ENCODE measurements at places on chromosomes 4 and X.

- DNase-seq = no peak
These were observed 166.1 kb downstream of the LRBA start for GRCh38 chr4:150849016-150849415.

- no peak for DNase-seq
These were observed 11.1 kb upstream of the MGST2 start for GRCh38 chr4:139654516-139654915.

GRCh38 chrX:40938423-40938822, 146.8 kb upstream of the USP9X start:
- peak; percentile 21 for DNase-seq

DNA sequence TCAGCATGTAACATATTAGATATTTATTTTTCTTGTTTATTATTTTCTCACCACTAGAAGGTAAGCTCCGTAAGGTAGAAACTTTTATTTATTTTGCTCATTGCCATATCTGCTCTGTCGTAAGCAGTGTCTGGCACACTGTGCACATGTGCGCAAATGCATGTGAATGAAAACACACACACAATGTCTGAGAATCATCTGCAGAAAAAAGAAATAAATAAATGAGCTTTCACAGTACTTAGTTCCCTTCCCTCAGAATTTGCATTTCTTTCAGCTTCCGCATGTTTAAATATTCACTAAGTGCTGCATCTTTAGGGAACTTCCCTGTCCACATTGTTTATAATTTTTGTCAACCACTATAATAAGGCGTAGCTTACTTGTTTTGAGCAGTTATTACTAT, 963.0 kb upstream of the PABPC4L start:
- DNase-seq = no peak

DNA sequence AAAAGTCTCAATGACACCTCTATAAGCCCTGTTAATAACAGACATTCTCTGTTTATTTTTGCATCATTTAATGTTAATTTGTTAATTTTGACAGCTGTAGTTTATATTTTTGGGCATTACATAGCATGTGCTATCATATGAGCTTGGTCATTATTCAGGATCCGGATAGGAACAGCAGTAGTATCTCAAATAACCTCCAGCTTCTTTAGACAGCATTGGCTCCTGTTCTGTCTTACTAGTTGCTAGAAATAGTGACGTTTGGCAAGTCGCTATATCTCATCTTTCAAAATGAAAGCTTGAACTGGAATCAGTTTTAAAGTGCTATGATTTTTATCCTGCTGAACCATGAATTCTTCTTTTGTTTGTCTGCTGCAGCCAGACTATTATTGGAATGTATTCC, 9.0 kb upstream of the ADGRA3 start:
- DNase-seq = no peak

DNA sequence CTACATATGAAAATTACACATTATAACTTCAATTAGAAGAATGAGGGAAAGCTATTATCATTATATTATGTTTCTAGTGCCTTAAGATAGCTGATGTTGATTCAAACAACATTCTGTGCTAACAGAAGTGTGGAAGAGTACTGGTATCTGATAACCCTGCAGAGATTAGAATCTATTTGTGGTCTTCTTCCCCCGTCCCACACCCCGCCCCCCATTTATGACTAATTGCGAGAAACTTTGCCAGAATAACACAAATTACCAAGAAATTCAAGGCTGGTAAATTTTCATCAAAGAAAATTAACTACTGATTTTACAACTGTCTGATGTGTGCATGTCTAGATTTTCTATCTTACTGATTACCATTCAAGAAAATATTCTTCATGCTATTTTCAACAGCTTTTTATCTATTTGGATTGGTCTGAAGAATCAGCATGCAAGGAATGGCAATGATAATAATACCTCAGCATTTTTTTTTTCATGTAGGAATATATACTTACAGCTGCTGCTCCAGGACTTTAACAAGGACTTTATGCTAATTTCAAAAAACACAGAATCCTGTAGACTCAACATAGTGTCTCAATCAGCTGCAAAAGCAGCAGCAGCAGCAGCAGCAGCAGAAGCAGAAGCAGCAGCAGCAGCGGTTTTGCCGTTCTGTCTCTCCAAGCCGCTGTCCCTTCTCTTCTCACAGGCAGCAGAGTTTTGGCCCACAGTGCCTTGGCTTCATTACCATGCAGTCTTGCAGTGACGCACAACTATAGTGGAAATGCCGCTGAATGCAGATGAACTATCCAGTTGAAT, 126.7 kb downstream of the FRYL start:
- peak; percentile 73 for DNase-seq

DNA sequence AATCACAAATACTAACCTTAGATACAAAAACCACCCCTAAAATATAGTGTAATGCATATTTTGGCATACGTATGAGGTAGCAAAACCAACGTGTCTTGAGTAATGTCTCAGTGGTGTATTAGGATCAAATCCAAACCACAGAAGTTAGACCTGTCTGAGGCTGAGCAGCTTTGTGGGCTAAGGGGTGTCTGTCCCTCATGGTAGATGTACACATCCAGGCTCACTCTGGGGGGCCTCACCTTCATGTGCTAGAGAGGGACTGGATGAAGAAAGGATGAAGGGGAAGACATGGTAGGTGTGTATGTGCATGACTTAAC, 188.0 kb upstream of the TBC1D9 start:
- peak; percentile 90 for DNase-seq

DNA sequence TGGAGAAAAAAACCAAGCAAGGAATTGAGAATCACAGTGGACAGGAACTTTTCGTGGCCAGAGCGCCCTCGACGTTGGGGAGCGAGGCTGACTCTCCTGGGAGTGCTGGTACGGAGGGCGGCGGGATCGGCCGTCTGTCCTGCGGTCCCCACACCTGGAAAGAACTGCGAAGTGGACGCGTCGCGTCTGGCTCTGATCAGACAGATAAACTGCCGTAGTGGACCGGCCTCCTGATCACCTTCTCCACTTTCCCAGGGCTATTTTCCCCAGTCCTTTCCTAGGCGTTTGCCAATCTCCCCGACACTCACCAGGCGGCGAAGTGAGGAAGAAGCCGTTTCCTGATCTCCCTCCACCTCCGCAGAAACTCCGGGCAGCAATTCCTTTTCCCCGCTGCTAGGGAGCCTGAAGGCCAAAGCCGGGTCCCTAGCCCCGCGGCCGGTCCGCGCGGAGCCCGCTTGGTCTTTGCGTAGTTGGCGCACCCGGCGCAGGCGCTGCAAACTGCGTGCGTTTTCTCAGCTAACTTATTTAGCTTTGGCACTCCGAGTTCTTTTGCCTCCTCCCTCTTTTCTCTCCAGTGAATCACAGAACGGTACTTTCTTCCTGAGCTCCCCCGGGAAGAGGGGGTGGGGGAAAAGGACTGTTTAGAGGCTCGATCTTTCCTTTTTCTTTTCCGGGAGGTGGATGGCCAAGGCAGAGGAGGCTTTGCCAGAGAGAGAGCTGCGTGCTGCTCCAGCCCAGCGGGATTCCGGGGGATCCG, at the start of gene ARSJ:
ARSJ (minus strand) TSS at position 500 of the 757 bp plus-strand sequence. CDS start 813 bp downstream, outside the sequence.
- DNase-seq = peak; percentile 86

- DNase-seq = no peak
These were observed 16.5 kb downstream of the HS3ST1 start for GRCh38 chr4:11412211-11412610.

DNA sequence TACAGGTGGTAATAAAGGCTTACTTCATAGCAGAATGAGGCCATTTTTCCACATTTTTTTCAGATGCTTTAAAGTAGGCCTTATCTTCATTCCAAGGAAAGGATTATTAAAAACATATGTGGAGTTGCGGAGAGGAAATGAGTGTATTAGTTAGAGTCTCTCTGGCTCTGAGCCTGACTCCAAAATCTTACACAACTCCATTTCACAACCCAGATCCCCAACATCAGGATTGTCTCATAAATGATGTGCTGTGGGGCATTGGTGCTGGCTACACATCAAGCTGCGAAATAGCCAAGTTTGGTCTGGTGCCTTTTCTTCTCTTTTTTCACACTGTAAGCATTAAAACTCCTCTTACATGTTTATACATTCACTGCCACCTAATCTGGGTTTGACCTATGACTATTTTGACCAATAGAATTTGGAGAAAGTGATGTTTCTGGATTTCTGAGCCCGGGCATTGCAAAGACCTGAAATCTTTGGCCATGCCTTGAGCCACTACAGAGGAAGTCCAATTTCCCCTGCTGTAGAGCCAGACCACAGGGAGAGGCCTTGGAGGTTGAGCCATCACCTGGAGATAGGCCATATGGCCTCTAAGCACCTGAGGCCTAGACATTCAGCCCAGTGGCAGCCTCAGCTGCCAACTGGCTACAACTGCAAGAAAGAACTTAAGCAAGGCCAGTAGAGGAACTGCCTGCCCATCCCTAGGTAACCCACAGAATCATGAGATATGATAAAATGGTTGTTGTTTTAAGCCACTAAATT, 16.7 kb upstream of the SOD3 start:
- DNase-seq = peak; percentile 99

GRCh38 chr4:169229571-169230028, 41.2 kb downstream of the SH3RF1 start:
- peak; percentile 96 for DNase-seq

DNA sequence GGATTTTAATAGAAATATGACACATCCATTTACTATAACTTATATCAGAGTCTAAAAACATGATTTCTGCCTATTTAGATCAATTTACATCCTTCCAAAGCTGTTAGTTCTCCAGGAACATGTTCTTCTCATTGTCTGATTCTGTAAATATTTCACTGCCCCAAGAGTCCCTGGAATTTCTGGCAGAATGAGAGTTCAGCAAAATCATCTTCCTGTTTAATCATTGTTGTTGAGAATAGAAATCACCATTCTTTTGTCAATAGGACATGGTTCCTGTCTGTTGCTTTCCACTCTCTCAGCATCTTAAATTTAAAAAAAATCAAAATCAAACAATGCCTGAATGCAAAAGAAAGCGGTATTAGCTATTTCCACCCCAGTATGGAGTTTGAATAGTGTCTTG, 172.8 kb upstream of the FRMPD4 start:
- peak; percentile 23 for DNase-seq

GRCh38 chr4:173134426-173134825, 34.2 kb upstream of the GALNT7 start:
- DNase-seq = no peak

Data from cardiac fibroblast (primary cell).